M059J (cell line): ENCODE measurements at places on chromosomes 2 and 18. TPM values are rescaled to one million over a fixed set of nuclear protein-coding genes. Genes with fewer than 3 reads are reported as not detected.

DNA sequence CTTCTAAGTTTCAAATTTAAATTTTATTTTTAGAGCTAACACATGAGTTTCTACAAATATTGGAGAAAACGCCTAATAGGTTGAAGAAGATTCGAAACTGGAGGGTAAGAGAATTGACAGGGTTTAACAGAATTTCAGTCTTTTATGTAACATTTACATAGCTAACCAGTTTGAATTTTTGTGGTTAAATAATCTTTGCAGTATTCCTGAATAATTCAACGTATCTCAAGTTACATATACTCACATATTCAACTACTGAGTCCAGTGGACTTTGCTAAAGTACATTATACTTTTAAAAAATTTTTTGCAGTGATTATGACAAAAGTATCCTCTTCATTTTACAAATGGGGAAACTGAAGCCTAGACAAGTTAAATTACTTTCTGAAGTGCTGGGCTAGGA, 34.0 kb downstream of the CCNT2 start:
- DNase-seq: no peak

GRCh38 chr18:79405019-79405780, 9.5 kb downstream of the NFATC1 start:
- DNase-seq: no peak

DNA sequence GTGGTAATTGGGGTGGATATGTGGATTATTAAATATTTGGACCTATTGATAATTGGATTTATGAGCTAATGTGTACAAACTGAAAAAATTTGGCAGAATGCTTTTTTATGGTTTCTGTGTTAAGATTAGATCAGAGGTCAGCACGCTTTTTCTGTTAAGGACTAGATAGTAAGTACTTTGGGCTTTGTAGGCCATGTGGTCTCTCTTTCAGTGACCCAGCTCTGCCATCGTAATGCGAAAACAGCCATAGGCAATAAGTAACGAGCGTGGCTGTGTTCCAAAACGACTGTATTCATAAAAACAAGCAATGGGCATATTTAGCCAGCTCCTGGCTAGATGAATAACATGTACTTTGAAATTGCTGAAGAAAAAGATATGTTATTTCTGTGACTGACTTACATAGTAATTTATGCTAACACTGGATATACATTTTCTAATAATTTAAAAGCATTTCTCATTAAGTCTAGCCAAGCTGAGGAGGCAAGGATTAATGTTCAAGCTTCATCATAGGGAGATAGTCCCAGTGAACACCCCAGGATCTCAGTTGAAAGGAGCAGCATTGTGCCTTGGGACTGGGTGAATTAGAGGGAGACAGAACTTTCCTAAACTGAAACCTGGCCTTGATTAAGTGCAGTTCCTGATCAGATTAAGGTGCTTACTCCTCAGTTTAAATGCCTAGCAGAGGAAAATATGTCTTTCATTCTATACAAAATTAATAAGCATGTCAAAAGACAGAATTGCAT, 20.0 kb downstream of the CCDC138 start:
- no peak for DNase-seq

DNA sequence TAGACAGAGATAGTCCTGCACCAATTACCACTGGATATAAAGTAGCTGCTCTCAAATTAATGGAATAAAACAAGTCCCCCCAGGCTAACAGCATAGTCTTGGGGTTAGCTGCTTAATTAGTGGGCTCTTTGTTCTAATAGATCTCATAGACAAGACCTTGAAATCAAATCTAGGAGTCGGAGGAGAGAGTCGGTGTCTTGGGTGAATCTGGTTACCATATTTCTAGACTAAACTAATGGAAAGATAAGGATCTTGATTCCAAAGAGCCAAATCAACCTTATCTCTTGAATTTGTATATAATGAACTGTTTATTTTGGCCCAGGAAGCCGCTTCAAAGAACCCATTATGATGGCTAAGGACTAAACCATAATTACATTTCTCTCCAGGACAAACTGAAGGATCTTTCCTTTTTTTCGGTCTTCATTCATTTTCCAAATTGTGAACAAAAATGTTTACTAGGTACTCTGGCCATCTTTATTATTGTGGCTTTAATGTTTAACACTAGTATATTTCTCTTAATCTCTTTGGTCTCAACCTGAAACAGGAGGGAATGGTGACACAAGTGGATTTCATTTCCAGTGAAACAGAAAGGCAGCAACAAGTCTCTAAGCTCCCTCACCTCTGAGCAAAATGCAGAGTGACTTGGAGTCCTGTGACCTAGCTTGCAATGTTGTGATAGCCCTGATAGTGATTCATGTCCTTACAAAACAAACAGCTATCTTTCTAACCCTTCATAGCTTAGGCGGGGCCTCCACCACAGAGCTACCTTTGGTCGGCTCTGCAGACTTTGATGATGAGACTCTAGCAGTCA, 137.9 kb upstream of the PARD3B start:
- peak; percentile 84 for DNase-seq

- no peak for DNase-seq
Measured at GRCh38 chr2:171505374-171505773, 16.9 kb upstream of the CYBRD1 start.

GRCh38 chr2:60351321-60351720, 202.1 kb downstream of the BCL11A start:
- DNase-seq: no peak

The HRH4 gene
- not detected in 2 replicates for total RNA-seq

The EPB41L3 gene
- total RNA-seq: 2.7 and 4.1 TPM in 2 replicates

GRCh38 chr2:85838181-85838580, 50.6 kb downstream of the ST3GAL5 start:
- peak; percentile 9 for DNase-seq

DNA sequence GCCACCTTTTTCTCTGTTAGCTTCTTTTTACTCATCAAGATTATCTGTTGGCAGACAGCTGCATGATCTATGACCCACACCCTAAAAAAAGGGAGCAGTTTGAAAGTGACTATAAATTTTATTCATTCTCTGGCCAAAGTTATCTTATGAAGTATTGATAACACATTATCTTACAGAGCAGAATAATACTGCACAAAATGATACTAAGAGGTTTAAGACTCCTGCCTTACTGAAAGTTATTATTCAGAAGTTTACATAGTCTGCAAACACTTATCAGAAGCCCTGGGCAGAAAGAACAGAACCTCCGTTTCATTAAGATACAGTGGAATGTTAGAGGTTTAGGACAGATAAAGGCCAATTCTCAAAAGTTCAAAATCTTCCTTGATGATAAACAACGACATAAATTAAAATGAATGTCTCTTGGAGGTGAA, 78.2 kb downstream of the ZEB2 start:
- DNase-seq: no peak

GRCh38 chr18:3814816-3815215, 364.8 kb downstream of the TGIF1 start:
- DNase-seq: no peak

The CFAP221 gene
- total RNA-seq: 0.12 TPM in 1 of 2 replicates, not detected in the other

The MC4R gene
- not detected in 2 replicates for total RNA-seq

DNA sequence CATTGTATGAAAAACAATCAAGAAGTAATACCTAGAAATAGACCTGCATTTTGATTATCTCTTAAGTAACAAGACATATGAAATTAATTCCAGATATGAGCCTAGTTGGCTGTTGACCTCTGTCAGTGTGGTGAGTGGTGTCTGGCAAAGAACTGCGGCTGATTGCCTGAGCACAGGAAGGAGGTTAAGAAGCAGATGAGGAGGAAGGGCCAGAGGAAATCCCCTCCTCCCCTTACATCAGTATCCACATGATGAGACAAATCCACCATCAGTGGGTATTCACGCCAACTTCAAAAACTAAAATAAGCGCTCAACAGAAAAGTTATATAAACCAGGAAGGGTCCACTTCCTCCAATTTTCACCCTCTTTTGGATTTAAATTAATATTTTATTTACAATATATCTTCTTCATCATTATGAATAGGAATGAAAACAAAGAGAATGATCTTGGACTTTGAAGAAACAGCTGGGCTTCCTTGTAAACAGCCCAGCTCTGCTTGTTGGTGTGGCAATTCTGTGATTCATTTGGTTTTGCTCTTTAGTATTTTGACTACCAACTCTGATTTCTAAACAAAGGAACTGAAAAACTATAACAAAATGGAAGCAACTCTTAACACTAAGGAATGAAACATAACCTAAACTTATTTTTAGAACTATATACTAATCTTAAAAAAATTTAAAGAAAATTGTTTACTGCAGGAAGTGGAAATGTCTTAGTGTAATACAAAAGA, 27.3 kb downstream of the RFTN2 start:
- no peak for DNase-seq

The ZBTB7C gene
- total RNA-seq: not detected in 2 replicates

DNA sequence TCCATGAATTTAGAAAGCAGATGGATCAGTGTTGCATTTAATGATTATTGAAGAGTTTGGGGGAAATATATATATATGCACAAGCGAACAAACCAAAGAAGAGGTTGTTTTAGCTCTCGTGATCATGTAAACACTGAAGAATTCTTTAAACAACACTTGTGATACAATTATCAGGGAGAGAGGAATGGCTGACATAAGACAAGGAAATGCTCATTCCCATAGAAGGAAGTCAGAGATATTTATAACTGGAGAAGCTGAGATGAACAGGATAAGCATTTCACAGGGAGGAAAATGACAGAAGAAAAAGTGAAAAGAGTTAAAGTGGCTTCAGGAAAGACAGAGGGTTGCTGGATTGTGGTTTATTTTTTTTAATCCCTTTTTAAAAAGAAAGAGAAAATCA, 10.6 kb upstream of the COL6A3 start:
- DNase-seq: no peak

DNA sequence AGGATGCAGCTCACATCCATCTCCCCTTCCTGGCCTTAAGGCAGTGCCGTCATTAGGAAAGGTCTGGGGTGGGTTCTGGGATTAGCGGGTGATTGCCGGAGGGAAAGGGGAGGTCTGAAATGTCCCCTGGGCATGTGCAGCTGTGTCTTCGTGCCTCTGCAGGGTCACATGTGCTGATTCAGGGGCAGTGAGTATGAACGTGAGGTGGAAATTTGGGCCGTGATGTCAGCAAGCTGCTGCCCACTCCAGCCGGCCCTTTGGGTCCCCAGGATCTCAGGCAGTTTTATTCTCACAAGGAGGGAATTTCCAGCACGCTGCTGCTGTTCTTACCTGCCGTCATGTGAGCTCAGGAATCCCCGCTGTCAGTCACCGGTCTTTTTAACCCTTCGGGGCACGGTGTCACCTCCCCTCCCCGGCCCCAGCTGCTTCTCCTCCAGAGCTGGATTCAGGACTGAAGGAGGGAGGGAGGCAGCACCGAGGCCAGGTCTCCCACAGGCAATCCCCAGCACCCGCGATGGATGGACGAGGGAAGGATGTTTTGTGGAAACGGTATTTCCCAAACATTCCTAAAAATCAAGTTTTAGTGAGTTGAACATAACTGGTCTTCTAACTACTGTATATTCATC, 23.5 kb downstream of the GPR35 start:
- DNase-seq: no peak

- no peak for DNase-seq
Measured at GRCh38 chr2:111909079-111909478, 10.7 kb downstream of the MERTK start.

- DNase-seq: no peak
Measured at GRCh38 chr2:70104231-70105111, 17.2 kb downstream of the PCBP1 start.

DNA sequence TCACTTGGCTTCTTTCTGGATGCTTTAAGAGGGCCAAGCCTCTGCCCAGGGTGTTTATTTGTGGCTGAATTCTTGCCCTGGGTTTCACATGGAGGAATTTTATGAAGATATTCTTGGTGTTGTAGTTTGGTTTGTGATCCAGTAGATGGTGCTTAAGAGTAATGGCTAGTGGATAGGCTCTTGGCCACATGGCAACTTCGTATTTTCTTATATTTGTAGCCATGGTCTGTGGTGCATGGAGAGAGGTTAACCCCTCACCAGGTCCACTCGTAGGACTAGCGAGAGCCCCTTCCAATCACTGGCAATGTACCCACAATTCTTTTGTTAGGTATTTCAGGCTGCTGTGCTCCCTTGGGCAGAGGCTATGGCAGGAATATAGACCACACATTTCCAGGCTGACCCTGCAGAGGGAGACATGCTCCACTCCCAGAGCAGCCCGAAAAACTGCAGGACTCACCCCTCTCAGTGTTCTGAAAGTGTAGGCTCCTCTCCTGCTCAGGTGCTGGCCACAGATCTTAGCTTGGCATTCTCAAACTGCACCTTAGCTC, 582.1 kb upstream of the SETBP1 start:
- DNase-seq: peak; percentile 46

DNA sequence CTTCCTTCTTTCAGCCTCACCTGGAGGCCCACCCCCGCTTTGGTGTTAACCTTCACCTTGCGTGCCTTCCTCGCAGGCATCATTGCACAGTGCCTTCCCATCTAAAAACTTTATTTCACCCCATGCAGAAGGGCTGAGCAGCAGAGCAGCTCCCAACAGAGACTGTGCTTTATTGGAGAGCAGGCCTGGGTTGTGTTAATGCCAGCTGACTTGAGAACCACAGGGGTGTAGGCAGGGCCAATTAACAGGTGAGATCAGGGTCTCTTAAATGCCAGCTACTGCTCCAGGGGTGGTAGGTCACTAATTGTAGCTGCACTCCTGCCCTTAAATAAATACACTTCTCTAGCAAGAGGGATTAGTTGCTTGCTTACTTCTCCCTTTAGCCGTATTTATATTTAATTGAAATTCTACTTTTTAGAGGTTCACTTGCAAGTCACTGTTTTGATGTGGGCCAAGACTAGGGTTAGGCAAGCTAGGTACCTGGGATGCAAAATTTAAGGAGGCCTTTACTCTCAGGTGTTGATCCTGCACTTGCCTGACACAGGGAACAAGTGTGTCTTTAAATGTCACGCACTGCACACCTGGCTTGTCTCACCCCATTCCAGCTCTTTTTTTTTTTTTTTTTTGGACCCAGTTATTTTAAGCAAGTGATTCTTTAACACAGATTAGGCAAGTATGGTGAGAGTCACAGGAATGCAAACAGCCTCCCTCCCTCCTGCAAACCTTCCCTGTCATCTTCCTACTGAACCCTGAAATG, 54.5 kb downstream of the LYPD1 start:
- no peak for DNase-seq

- DNase-seq: no peak
Measured at GRCh38 chr2:157932480-157933159, 56.5 kb upstream of the ACVR1 start.

The LHCGR gene
- total RNA-seq: not detected in 2 replicates

DNA sequence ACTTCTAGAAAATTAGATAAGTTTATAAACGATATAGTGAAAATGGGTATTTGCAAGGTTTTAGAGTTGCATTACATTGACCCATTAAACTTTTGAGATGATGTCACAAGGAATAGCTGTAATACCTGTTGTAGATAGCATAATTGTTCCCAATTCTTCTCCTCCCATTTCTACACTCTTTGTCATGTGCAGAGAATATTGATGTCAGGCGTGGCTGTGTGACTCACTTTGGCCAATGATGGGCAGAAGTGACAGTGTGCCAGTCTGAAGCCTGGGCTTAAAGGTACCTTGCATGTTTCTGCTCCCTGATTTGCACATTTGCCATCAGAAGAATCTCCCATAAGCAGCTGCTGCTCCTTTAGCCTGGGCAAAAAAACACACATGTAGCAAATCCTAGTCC, 26.9 kb upstream of the CCBE1 start:
- DNase-seq: no peak

The CD8B2 gene
- total RNA-seq: 0.10 TPM in 1 of 2 replicates, not detected in the other

DNA sequence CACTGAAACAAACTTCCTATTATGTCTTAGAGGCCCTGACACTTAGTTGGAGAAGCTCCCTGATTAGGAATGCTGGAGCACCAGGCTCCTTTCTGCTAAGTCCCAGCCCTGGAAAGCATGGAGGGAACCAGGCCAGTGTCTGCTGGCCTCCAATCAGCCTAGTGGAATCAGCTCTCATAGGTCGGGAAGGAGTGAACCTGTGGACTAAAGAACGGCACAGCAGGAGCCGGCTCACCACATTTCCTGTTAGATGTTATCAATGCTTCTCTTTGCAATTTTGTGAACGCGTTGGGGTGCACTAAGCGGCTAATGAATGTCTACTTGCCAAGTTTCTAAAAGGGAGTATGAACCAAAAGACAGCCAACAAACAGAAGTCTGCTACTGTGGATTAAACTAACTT, 296.6 kb downstream of the NAPG start:
- peak; percentile 69 for DNase-seq
